ENCODE measurements at places on chromosomes 3 and 15. TPM values are rescaled to one million over a fixed set of nuclear protein-coding genes. Genes with fewer than 3 reads are reported as not detected.

The CYP8B1 gene
- not detected for total RNA-seq

The KY gene
- total RNA-seq, result under 0.01 TPM

The GABRR3 gene
- not detected for total RNA-seq

The DNAH12 gene
- total RNA-seq, result 0.36 TPM

The TIPIN gene
- 20.7 TPM for total RNA-seq

The LRRC2 gene
- 8.7 TPM for total RNA-seq

The ACSBG1 gene
- total RNA-seq, result 0.34 TPM

The GNAT1 gene
- total RNA-seq, result not detected

The ZMYND10 gene
- 0.67 TPM for total RNA-seq

The PPM1L gene
- total RNA-seq, result 7.3 TPM

The SPESP1 gene
- total RNA-seq, result 5.2 TPM
